CD4-positive, alpha-beta T cell treated with Interleukin-2 at 100 ng/mL for 4 hours (primary cell): ENCODE measurements at places on chromosomes 7 and 10.

GRCh38 chr10:74962517-74962916 lies 136.1 kb downstream of the KAT6B start:
- no peak for DNase-seq

DNA sequence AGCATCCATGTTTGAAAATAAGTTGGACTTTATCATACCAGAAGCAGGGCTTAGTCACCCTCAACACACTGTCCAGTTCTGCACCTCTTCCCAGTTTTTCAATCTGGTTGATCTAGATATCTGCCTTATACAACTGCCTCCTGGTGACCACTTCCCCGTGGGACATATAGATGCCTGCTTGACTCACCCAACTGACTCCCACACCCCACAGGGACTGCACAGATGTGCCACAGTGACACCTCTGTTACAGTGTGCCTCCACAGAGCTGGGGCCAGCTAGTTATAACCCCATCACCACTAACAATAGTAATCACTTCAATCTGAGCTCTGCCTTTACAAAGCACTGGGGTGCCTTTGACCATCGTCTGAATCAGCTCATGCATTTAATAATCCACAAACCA lies 82.6 kb upstream of the AOAH start:
- no peak for DNase-seq

DNA sequence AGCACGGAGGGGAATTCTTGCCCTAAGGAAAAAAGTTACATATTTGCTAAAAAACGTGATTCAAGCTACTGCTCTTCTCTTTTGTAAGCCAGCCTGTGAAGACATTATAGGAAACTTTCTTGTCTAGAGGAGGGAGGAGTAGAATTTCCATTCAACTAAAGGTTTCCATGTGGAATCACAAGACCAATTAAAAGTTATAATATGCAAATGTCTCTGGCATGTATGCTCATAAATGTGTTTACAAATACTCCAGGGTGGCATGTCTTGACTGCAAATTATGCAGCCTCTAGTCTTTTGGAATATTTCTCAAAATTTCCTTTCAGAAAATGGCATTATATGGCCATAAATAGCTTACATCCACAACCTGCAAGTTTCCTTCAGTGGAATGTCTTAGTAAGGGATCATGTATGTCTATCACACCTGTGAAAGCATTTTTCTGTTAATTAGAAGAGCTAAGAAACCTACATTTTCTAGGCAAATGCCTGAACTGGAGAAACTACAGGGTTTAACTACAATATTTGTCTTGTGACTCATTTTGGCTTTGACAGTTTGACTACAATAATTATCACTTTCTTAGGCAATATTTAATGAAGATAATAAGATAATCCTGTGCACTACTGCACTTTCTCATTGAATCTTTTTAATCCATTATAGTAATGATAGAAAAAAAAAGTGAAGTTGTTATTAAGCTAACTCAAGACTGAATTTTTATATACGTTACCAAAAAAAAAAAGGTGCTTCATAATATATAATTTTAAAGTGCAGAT lies 111.1 kb upstream of the C10orf90 start:
- no peak for DNase-seq

DNA sequence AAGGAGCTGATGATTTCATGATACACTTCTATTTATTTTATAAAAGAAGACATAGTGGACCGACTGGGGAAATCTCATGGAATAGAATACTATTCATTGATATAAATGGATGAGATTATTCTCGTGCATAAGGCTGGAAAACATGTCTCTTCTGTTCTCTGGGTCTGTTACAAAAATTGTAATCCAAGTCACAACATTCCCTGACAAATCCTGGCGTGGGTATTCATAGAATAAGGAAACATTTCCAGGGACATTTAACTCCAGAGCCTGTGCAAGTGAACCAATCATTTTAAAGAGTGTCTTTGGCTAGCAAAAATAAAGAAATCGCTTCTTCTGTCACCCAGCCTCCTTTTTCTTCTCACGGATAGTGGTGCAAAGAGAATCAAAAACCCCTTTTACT lies 1148.5 kb upstream of the AUTS2 start:
- DNase-seq, result no peak

GRCh38 chr10:106917452-106918055 lies 247.0 kb downstream of the SORCS1 start:
- DNase-seq, result no peak

DNA sequence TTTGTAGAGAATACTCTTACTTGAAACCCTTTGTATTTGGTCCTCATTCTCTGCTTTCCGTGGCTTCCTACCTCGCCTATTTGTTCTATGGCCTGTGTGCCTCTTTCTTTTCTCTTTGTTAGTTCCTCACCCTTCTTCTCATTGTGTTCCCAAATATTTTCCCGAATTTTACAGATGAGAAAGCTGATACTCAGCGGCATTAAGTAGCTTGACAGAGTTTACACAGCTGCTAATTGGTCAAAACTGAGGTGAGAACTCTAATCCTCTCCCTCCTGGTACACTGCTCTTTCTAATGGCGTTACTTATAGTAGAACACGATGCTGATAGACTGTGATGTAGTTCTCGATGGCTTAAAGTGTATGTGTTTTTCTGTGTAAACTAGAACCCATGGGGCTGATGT lies 80.7 kb upstream of the HDAC9 start:
- no peak for DNase-seq

DNA sequence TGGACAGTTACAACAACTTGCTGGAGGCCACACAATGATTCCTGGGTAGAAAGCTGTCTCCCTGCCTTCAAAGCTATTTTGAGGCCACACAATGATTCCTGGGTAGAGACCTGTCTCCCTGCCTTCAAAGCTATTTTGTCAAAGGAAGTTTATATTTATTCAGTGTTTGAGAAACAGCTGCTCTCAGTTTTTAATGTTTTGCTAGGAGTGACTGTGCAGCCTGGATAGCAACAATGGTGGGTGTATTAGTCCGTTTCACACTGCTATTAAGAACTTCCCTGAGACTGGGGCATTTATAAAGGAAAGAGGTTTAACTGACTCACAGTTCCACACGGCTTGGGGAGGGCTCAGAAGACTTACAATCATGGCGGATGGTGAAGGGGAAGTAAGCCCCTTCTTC lies 3.9 kb upstream of the SGPL1 start:
- no peak for DNase-seq

DNA sequence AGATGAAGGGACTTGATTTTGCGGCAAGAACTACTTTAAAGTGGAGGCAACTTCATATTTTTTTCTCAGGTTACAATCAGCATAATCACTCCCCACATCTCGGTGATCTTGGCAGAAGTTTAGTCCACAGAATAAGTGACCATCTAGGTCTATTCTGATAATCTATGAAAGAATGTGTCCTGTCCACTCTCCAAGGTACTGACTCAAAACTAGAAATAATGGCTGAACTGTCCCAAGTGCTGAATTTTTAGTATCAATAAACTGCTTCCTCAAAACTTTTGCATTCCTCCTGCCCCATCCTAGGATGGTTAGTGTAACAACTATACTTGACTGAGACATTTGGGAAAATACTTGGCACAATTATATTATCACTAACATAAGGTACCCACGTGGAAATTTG lies 10.9 kb upstream of the CHRM2 start:
- DNase-seq, result no peak

GRCh38 chr10:133133471-133134231 lies 26.4 kb upstream of the KNDC1 start:
- no peak for DNase-seq

GRCh38 chr7:154744256-154744860 lies 258.6 kb downstream of the PAXIP1 start:
- DNase-seq, result no peak

- DNase-seq, result no peak
Observed at GRCh38 chr7:46393142-46393541, 472.1 kb upstream of the IGFBP3 start.

DNA sequence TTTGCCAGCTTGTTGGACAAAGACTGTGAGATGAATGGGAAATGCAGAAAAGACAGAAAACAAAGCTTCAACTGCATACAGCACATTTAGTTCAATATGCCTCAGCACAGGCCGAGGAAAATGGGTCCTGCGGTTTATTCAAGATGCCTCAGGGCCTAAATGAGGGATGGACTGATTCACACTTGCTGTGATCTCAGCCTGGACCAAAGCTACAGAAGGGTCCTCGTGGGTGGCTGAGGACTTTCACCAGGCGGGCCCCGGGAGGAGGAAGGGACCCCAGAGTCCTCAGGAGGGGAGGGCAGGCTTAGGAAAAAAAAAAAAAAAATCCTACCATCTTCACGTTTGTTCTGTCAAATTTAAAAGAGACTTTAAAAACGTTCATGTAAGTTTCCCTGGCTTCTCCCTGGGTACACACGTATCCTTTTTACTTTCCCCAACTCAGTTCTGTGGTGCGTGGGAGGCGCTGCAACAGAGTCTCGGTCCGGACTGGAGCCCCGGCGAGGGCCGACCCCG lies 624 bp upstream of the ZNF783 start:
- DNase-seq, result no peak

- no peak for DNase-seq
Observed at GRCh38 chr7:132519936-132520335, 56.3 kb downstream of the PLXNA4 start.

DNA sequence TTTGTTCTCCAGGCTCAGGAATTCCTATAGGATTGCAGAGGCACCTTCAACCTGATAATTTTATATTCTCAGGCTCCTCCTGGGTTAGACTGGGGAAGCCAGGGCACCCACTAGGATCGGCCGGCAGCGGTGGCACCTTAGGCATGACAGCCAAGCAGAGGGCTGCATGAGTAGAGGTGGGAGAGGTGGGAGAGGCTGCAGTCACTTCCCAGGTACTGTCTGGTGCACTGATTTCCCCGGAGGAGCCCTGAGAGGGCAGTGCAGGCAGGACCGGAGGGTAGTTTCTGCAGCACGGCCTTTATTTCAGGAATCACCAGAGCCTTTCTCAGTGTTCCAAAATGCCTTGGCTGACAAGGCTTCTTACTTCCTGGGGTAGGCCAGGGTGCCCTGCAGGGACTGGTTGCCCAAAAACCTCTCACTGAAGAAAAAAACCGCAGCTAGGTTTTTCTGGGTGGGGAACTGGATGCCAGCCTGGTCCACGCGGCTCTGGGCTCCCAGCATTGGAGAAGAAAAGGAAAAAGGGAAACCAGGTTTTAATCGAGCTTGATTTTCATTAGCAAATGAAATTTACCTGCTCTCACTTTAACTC lies 3.6 kb upstream of the HOXA13 start:
- no peak for DNase-seq

- DNase-seq, result no peak
Observed at GRCh38 chr7:148330124-148330818, 260.3 kb upstream of the C7orf33 start.

- no peak for DNase-seq
Observed at GRCh38 chr7:64654796-64655548, 11.0 kb upstream of the ZNF107 start.

GRCh38 chr7:80942261-80943041 lies 23.6 kb upstream of the SEMA3C start:
- no peak for DNase-seq

- DNase-seq, result no peak
Observed at GRCh38 chr10:6737080-6737641, 157.1 kb upstream of the PRKCQ start.

- peak; percentile 50 for DNase-seq
Observed at GRCh38 chr7:51160990-51161615, 155.5 kb downstream of the COBL start.

DNA sequence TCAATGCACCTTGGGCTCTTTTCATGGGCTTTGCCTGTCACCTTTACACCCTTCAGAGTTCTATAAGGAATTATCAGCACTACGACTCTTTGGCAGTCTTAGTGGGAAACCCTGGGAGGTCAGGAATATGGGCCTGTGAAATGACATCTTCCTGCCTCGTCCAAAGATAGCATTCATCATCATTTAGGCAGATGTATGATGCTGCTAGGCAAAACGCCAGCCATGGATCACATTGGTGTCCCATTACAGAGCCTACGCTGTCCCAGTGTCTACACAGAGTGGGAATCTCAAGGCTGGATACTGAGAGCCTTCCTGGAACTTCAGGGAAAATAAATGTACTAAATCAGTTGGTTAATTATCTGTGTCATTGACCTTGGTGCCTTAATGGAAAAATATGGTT lies 259.4 kb upstream of the CELF2 start:
- no peak for DNase-seq

DNA sequence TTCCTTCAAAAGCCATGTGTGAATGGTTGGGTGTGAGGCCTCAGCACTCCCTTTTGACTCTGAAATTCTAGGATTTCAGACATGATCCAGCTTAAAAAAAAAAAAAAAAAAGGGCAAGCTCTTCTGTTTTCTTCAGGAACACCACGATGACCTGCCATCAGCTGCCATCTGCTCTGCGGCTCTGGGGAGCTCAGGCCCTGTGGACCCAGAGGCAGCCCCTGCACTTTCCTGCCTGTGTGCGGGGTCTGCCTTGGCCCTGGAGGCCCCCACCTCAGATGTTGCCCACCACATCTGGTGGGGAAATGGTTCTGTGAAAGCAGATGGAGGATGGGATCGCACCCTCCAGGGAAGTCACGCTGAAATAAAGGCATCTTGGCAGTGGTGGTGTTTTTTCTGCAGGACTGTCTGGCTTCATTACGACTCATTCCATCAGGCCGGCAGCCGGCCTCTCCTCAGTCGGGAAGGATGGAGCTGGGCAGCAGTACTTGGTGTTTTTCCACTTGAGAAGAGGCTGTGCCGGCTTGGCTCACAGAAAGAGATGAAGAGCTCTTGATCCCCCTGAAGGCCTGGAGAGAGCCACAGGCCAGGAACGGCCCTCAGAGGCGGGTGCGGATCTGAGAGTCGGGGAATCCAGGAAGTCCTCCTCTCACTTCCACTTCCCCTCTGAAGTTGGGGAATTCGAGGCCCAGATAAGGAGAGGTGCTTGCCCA lies 66.1 kb upstream of the AQP1 start:
- no peak for DNase-seq

GRCh38 chr7:80868566-80868965 lies 50.3 kb downstream of the SEMA3C start:
- DNase-seq, result no peak

DNA sequence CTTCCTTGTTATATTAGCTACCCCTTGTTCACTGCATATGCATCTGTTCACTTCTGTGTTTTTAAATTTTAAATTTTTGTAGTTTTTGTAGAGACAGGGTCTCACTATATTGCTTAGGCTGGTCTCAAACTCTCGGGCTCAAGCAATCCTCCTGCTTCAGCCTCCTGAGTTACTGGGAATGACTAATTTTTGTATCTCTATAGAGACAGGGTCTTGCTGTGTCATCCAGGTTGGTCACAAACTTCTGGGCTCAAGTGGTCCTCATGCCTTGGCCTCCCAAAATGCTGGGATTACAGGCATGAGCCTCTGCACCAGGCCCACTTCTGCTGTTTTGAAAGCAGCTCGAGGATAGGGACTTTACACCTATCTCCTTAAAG lies 64.6 kb downstream of the PRTFDC1 start:
- no peak for DNase-seq

- DNase-seq, result no peak
Observed at GRCh38 chr7:24685708-24686107, 71.6 kb downstream of the GSDME start.
